ENCODE measurements at places on chromosomes 6 and 20. TPM values are rescaled to one million over a fixed set of nuclear protein-coding genes. Genes with fewer than 3 reads are reported as not detected.

DNA sequence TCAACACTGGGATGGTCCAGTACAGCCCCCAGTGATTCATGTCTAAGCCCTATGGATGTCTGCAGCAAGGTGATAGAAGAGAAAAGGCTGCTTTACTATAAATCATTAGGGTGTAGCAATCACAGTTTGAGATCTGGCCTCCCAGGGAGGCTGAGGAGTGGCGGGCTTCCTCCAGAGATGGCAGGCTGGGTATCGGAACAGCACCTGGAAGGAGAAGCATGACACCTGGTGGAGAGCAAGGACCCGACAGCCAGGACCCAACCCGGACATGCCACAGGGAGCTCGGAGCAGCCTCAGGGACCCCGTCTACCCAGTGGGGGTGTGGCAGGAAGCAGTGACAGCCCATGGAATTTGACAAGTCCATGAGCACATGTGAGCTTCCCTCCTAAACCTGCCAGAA lies 114.8 kb upstream of the CD93 start:
- no peak overlapping the region for H3K27ac ChIP-seq
- H3K27me3 ChIP-seq: peaks cover 46% of the 10 kb centered on the region
- H3K4me1 ChIP-seq: no peaks in the 10 kb centered on the region
- no peak overlapping the region for H3K4me3 ChIP-seq
- DNase-seq: peak; percentile 8

GRCh38 chr6:165573671-165574070 lies 89.4 kb downstream of the PDE10A start:
- peaks cover 20% of the 10 kb centered on the region for H3K4me1 ChIP-seq
- no peak overlapping the region for H3K4me3 ChIP-seq
- H3K27ac ChIP-seq: 0 out of 2 replicates have a peak overlapping the region, but pooled peaks have one; percentile 5
- no peaks in the 10 kb centered on the region for H3K27me3 ChIP-seq
- peak; percentile 92 for DNase-seq

DNA sequence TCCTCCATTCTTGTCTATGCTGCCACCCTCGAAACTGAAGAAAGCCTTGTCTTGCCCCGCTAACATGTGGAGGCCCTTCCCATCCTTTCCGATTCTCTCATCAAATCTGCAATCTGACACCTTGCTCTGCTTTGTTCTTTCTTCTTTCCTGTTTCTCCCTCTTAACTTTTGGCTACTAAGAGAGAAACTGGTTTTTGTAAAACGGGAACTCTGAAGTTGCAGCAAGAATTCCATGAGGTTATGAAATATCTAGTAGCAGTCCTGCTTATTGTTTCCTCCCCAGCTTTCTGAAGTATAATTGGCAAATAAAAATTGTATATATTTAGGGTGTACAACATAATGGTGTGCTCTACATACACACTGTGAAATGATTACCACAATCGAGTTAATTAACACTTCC lies 80.2 kb downstream of the MAP7 start:
- peaks cover 3% of the 10 kb centered on the region for H3K4me1 ChIP-seq
- no peak overlapping the region for H3K27ac ChIP-seq
- H3K27me3 ChIP-seq: peaks cover 7% of the 10 kb centered on the region

The TBXT gene
- not detected for polyA plus RNA-seq

- DNase-seq: peak; percentile 100
- H3K27ac ChIP-seq: peak overlapping the region; percentile 94
- H3K36me3 ChIP-seq: no peaks in the 10 kb centered on the region
- H3K4me1 ChIP-seq: peaks cover 8% of the 10 kb centered on the region
- no peaks in the 10 kb centered on the region for H3K27me3 ChIP-seq
- H3K4me3 ChIP-seq: peak overlapping the region; percentile 45
These were observed 12.4 kb upstream of the PEDS1 start for GRCh38 chr20:50165684-50166554.

The GUCA1A gene
- 0.34 TPM for polyA plus RNA-seq

GRCh38 chr20:52804497-52805295 lies 167.5 kb upstream of the TSHZ2 start:
- H3K4me3 ChIP-seq: no peak overlapping the region
- H3K36me3 ChIP-seq: no peaks in the 10 kb centered on the region
- H3K27me3 ChIP-seq: no peaks in the 10 kb centered on the region
- H3K4me1 ChIP-seq: no peaks in the 10 kb centered on the region
- no peak for DNase-seq
- H3K27ac ChIP-seq: no peak overlapping the region

GRCh38 chr6:119395192-119395591 lies 45.6 kb upstream of the MAN1A1 start:
- no peak overlapping the region for H3K27ac ChIP-seq
- no peak overlapping the region for H3K4me3 ChIP-seq
- DNase-seq: no peak

DNA sequence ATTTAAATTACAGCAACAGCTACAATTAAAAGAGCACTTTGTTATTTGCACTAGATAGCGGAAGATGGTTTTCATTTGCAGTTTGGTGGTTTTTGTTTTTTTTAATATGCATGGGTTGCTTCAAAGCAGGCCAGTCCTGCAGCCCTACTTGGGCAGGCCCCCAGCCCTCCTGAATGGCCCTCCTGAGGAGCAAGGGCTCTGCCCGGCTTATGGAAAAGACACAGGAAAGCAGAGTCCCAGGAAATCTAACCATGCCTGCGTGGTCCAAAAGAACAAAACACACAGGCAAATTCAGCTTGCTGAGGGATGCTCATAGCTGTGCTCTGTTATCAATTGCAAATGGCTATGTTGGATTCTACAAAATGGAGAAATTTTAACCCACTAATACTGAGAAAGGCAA lies 371.1 kb upstream of the ARID1B start:
- no peak for DNase-seq
- no peak overlapping the region for H3K27ac ChIP-seq
- H3K4me1 ChIP-seq: no peaks in the 10 kb centered on the region
- no peak overlapping the region for H3K4me3 ChIP-seq
- no peaks in the 10 kb centered on the region for H3K27me3 ChIP-seq

DNA sequence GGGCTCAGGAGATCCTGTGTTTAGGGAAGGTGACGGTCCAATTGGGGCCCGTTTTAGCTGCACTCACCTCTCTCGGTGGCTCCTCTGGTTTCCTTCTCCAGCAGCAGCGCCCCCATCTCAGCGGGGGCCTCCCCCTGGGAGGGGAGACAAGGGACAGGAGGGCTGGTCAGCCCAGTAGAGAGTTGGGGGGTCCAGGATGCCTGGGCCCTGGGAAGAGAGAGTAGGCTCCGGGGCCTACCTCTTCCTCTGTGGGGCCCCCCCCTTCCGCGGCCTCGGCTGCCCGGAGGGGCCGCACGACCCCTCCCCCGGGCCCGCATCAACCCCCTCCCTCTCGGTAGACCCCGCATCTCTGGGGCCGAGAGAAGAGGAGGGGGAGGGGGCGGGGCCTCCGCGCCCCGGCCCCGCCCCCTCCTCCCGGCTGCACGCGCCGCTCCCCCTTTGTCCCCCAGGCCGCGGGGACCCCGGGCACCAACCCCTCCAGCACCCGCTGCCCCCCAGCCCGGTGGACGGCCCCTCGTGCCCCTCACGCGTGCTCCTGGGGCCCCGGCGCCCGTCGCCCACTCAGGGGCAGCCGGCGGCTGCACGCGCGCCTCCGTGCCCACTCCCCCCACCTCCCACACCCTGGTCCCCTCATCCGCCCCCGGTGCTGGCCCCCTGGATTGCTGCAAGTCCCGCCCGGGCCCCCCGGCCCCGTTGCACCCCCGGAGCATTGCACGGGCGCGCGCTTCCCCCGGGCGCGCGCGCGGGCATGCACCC lies 464 bp downstream of the EHMT2 start:
- no peak for DNase-seq
- peak overlapping the region; percentile 67 for H3K27ac ChIP-seq
- no peaks in the 10 kb centered on the region for H3K27me3 ChIP-seq
- peak overlapping the region; percentile 92 for H3K4me3 ChIP-seq

The ARMH2 gene
- not detected for polyA plus RNA-seq

- no peak overlapping the region for H3K4me3 ChIP-seq
- peaks cover 19% of the 10 kb centered on the region for H3K4me1 ChIP-seq
- peak overlapping the region; percentile 4 for H3K27ac ChIP-seq
- H3K27me3 ChIP-seq: no peaks in the 10 kb centered on the region
These were observed 9.6 kb downstream of the OSER1 start for GRCh38 chr20:44200983-44201382.

The LRRC73 gene
- 0.31 TPM for polyA plus RNA-seq

DNA sequence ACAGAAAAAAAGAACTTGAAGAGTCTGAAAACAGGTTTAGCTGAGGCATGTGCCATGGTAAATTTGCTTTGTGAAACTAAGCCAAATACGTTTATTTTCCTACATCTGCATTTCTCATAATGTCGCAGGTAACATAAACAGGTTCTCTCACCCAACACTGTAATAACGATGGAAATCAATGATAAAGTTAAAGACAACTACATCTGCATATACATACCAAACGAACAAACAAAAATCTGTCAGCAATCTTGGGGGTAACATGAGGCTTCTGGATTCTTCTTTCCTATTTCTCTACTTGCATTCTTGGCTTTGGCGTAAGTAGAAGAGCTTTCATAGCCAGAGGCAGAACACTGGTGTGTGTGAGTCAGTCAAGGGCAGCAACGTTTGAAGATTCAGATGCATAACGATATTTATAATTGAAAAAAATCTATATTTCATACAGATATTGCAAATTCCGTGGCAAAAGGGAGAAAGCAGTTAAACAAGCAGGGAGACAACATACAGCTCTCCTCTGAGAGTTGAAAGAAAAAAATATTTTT lies 195.1 kb downstream of the EDN1 start:
- H3K4me3 ChIP-seq: no peak overlapping the region
- no peak for DNase-seq
- no peak overlapping the region for H3K27ac ChIP-seq
- H3K27me3 ChIP-seq: no peaks in the 10 kb centered on the region
- peaks cover 8% of the 10 kb centered on the region for H3K4me1 ChIP-seq

The ELOVL5 gene
- polyA plus RNA-seq: 29.7 TPM

The MLN gene
- polyA plus RNA-seq: not detected

- DNase-seq: peak; percentile 21
- no peaks in the 10 kb centered on the region for H3K27me3 ChIP-seq
- H3K36me3 ChIP-seq: no peaks in the 10 kb centered on the region
- peak overlapping the region; percentile 93 for H3K27ac ChIP-seq
These were observed 382.7 kb downstream of the HDGFL1 start for GRCh38 chr6:22952097-22952496.

The OR2J3 gene
- polyA plus RNA-seq: not detected

DNA sequence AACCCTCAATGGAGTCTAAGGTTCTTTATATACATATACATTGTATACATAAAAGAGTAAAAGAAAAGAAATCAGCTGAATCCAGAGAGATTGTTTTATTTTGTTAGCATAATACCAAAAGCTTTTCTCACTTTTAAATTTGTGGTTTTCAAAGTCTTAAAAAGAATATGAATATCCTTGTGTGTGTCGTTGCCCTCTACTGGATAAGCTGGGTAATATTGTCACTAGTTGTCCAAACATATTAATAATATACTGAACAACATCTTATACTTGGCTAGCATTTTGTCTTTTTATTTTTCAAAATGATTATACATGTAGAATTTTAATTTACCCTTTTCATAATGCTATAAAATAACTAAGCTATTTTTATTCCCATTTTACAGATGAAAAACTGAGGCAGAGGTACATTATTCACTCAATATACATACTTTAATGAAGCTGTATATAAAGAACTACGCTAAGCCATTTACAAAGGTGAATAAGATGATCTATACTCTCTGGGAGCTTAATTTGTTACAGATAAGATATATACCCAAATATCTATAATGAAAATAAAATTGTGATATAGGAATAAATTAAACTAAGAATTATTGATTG lies 531.7 kb downstream of the TFAP2B start:
- H3K36me3 ChIP-seq: no peaks in the 10 kb centered on the region
- H3K27me3 ChIP-seq: no peaks in the 10 kb centered on the region
- DNase-seq: no peak

GRCh38 chr6:113397236-113397635 lies 459.9 kb upstream of the MARCKS start:
- peaks cover 5% of the 10 kb centered on the region for H3K4me1 ChIP-seq
- no peaks in the 10 kb centered on the region for H3K27me3 ChIP-seq
- DNase-seq: peak; percentile 79
- no peak overlapping the region for H3K27ac ChIP-seq
- no peak overlapping the region for H3K4me3 ChIP-seq
- no peaks in the 10 kb centered on the region for H3K36me3 ChIP-seq

DNA sequence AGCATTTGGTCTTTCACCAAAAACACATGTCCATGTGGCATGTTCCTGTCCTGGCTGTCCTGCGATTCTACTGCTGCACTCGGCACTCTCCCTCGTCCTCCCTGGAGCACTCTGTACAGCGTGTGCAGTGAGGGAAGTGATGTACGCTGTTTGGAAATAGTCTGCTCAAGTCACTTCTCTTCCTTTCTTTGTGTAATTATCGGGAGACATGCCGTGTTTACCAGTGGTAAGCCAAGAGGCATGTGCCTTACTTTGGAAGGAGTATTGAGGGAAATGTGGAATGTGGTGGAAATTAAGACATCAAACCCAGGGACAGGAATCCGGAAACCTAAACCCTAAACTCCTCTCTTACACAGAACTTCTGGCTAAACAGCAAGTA lies 268.5 kb upstream of the FOXQ1 start:
- no peaks in the 10 kb centered on the region for H3K4me1 ChIP-seq
- H3K27me3 ChIP-seq: peaks cover 42% of the 10 kb centered on the region
- no peak overlapping the region for H3K27ac ChIP-seq
- H3K4me3 ChIP-seq: no peak overlapping the region

The NPEPL1 gene
- 10.7 TPM for polyA plus RNA-seq

GRCh38 chr20:53163486-53163885 lies 191.3 kb downstream of the TSHZ2 start:
- no peak overlapping the region for H3K27ac ChIP-seq
- no peaks in the 10 kb centered on the region for H3K36me3 ChIP-seq
- DNase-seq: peak; percentile 10
- no peaks in the 10 kb centered on the region for H3K4me1 ChIP-seq
- H3K4me3 ChIP-seq: no peak overlapping the region
- no peaks in the 10 kb centered on the region for H3K27me3 ChIP-seq

DNA sequence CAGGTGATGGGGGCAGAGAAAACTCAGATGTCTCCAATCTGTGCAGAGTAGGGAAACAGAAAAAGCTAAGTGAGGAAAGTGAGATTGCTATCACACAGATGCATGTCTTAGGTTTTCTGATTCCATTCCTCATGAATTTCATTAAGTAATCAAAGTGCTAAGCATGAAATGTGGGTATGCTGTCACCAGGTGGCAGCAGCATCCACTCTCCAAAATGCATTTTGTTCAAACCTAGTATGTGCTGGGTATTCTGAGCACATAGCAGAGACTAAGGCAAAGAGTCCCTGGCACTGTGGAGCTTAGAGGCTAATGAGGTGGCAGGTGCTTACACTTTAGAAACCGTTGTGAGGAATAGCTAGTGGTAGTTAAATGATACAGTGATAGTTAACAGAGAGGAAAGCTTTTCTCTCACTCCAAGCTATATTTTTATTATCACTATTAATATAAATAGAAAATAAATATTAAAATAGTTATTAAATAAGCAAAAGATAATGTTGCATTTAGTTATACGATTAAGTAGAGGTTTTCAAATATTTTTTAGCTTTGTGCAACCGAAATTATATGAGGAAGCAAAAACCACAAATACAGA lies 179.5 kb downstream of the CDH26 start:
- no peaks in the 10 kb centered on the region for H3K27me3 ChIP-seq
- peak; percentile 24 for DNase-seq
- H3K4me1 ChIP-seq: no peaks in the 10 kb centered on the region
- H3K27ac ChIP-seq: no peak overlapping the region
- peak overlapping the region; percentile 62 for H3K4me3 ChIP-seq

The HRH3 gene
- not detected for polyA plus RNA-seq

Data from IMR-90 (cell line).